ENCODE measurements at places on chromosomes 16 and 17. TPM values are rescaled to one million over a fixed set of nuclear protein-coding genes. Genes with fewer than 3 reads are reported as not detected.

CES3 gene
- total RNA-seq = 10.6 TPM

AHSP gene
- total RNA-seq = not detected

CDRT15 gene
- not detected for total RNA-seq

HBA2 gene
- total RNA-seq = 0.32 TPM

PERCC1 gene
- total RNA-seq = not detected

CMTM3 gene
- 96.4 TPM for total RNA-seq
